ENCODE measurements at places on chromosomes 7 and 10.
A peak's percentile ranks its signal among the peaks of the same experiment; 100 is the strongest.

DNA sequence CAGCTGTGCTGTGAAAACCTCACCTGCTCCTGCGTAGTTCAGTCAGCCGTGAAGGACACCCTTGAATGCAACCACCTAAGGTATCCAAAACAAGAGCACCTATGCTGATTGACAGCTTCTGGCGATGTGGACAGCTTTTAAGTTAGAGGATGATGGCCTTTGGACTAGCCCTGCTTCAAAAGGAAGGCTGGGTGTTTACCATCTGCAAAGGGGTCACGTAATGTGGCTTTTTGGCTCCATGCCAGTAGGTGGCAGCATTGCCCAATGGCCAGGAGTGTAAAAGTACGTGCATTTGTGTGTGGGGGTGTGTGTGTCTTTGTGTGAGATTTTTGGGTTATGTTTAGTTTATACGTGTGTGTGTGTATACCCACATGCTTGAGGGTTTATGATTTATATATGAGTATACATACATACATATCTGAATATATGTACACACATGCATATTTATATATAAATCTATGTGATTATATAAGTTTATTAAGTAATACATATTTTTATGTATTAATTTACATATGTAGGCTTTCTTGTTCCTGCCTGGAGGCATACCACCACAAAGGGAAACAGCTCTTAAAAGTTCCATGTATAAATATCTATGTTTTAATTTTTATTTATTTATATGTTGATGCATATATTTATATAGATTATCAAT is 236.3 kb upstream of the ANKRD30A start:
- peak; percentile 81 for DNase-seq

- DNase-seq = peak; percentile 59
These were observed at the start of gene CNNM1 for GRCh38 chr10:99329304-99329553. Gene CNNM1, plus strand, starts transcription at chr10:99329356. Its CDS starts 32 bp downstream, at chr10:99329388.

DNA sequence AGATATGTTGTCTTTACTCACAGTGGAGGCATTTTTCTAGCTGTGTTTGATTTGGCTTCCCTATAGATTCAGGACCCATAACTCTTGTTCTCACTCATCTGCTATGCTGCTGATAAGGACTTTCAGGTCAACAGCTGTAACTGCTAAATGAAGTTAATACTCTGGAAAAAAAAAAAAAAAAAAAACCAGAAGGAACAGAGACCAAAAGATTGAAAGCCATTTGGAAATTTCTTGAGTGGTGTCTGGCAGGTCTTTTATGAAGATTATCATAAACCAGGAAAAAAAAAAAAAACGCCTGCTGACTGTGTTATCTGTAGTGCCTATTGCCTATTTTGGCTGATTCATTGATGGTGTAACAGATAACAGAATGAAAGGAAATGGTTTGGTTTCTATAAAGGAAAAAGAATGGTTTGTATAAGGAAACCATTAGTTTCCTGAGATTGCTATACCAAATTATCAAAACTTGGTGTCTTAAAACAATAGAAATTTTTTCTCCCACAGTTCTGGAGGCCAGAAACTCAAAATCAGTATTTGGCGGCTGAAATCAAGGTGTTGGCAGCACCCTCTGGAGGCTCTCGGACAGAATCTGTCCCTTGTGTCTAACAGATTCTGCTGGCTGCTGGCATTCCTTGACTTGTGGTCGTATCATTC is 60.5 kb upstream of the BET1 start:
- no peak for DNase-seq

GRCh38 chr7:32330602-32331001 is 159.6 kb downstream of the LSM5 start:
- DNase-seq = no peak

GRCh38 chr7:7347045-7347444 is 164.7 kb downstream of the C1GALT1 start:
- DNase-seq = no peak

GRCh38 chr7:40815512-40815911 is 680.7 kb downstream of the SUGCT start:
- DNase-seq = no peak

- no peak for DNase-seq
These were observed 33.5 kb downstream of the LHPP start for GRCh38 chr10:124495162-124495561.

- DNase-seq = no peak
These were observed 47.8 kb upstream of the SLF2 start for GRCh38 chr10:100864978-100865377.

GRCh38 chr7:23357190-23358093 is 58.3 kb downstream of the MALSU1 start:
- no peak for DNase-seq

DNA sequence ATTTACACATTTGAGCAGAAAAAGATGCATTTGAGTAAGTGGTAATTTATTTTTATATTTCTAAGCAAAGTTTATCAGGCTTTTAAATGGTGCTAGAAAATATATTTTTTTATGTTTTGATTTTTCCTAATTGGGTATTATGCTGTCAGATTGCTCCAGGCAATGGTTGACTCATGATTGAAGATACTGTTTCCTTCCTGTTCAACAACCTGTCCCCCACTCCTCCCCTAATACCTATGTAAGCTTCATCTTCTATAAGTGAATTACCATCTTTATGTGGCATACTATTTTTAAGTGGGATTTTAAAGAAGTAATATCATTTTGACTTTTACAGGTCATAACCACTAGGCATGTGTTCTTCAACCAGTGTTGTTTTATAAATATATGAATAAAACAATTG is 21.4 kb downstream of the TSPAN13 start:
- no peak for DNase-seq

DNA sequence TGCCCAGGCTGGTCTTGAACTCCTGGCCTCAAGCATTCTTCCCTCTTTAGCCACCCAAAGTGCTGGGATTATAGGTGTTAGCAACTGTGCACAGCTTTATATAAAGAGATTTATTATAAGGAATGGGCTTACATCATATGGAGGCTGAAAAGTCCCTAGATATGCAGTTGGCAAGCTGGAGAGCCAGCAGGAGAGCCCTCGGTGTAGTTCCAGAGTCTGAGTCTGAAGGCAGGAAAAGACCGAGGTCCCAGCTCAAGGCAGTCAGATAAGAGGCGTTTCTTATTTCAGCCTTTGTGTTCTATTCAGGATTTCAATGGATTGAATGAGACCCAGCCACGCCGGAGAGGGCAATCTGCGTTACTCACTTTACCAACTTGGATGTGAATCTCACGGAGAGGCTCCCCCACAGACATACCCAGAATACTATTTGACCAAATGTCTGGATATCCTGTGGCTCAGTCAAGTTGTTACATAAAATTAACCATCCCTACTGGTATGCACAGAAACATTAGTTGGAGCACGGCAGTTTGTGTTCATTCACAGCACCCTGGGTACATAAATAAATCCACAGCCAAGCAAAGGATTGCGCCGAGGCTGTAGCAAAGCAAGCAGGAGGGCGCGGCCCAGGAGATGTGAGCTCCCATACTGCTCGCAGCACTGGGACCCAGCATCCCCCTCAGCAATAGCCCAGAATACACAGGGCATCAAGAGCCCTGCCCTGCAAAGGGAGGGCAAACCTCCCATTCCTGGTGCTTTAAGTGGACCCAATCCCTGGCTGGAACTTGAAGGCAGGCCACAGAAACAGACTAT is 158.4 kb upstream of the ZNF32 start:
- DNase-seq = no peak

DNA sequence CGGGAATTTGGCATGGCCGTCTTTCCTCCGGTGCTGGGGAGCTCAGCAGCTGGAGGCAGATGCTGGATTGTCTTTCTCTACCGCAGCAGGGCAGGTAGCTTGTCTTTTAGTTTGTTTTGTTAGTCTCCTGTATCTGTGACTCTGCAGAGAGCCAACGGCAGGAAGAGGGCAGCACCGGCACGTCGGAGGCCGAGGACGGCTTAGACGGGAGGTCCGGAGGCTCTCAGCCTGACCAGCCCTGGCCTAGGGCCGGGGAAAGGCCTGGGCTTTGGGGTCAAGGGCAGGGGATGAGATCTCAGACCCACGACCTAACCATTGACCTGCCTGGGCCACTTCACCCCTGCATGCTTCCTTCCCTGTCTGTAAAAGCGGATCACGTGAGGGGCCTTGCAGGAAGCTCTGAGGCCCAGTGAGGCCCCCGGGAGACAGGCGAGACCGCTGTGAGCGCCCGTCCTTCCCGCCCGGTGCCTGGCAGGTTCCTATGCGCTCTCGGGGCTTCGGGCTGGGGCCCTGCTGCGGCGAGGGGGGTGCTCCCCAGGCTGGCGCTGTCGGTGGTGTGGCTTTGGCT is 72.7 kb downstream of the LHPP start:
- DNase-seq = peak; percentile 77

- DNase-seq = no peak
These were observed 14.9 kb downstream of the CREB5 start for GRCh38 chr7:28427236-28427635.

GRCh38 chr10:62946278-62946677 is 130.1 kb upstream of the EGR2 start:
- no peak for DNase-seq

GRCh38 chr7:30805081-30805691 is 34.0 kb downstream of the MINDY4 start:
- no peak for DNase-seq

DNA sequence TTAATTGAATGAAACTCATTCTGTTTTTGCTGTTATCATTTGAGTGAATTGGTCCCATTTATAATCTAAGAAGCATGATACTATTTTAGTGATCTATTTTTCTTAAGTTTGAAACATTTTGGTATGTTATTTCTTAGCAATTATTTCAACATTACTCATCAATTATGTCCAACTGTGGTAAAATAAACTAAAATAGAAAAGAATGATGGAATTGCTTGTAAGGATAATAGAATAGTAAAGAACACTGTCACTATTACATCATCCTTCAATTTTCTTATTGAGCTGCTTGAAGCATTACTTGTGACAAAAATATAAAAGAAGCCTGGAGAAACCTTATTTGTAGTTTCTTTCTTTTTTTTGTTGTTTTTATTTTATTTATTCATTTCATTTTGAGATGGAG is 42.4 kb downstream of the ZNF487 start:
- DNase-seq = no peak

- DNase-seq = no peak
These were observed 985.6 kb upstream of the GHITM start for GRCh38 chr10:83153714-83154113.

DNA sequence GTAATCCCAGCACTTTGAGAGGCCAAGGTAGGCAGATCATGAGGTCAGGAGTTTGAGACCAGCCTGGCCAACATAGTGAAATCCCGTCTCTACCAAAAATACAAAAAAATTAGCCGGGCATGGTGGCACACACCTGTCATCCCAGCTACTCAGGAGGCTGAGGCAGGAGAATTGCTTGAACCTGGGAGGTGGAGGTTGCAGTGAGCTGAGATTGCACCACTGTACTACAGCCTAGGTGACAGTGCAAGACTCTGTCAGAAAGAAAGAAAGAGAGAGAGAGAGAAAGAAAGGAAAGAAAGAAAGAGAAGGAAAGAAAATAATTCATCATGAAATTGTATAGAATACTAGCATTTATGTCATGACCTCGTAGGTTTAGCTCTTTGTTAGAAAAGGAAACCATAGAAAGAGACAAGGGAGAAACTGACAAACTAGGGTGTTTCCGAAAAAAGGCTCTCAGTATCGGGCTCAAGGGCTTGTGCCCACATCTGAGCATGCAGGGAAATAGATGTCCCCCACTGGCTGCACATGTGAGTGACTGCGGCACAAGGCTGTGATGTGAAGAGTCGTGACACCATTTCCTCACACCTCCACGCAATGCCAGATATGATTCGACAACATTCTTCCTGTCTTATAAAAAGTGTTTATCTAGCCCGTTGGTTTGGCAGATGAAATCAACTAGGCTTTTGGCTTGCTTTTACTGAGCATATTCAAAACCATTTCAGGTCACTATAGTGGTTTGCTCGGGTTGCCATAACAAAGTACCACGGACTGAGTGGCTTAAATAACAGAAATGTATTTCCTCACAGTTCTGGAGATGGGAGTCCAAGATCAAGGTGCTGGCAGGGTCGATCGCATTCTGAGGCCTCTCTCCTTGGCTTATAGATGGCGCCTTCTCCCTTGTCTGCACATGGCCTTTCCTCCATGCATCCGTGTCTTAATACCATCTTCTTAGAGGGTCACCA is 2.0 kb downstream of the SRGN start:
- DNase-seq = no peak

- peak; percentile 15 for DNase-seq
These were observed 87.3 kb upstream of the SHH start for GRCh38 chr7:155899596-155899995.

All from kidney (tissue), 22 donors.